ENCODE measurements at places on chromosomes 5 and 9.

DNA sequence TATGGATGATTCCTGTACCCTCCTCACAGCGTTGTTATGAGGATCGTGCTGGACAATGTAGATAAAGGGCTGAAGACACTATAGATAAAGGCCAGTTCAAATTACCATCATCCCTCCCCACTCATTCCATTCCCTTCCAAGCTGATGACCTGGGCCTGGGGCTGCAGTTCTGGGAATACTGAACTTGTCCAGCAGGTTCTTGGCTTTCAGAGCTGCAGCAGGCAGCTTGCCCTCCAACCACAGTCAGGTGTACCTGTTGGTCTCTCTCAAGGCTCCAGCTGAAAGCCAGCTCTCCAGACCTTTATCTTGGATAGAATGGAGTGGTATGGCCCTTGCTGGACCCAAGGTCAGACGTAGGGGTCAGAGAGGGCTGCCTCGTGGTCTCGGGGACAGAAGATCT, 92.5 kb downstream of the PCDH1 start:
- no peak for DNase-seq

DNA sequence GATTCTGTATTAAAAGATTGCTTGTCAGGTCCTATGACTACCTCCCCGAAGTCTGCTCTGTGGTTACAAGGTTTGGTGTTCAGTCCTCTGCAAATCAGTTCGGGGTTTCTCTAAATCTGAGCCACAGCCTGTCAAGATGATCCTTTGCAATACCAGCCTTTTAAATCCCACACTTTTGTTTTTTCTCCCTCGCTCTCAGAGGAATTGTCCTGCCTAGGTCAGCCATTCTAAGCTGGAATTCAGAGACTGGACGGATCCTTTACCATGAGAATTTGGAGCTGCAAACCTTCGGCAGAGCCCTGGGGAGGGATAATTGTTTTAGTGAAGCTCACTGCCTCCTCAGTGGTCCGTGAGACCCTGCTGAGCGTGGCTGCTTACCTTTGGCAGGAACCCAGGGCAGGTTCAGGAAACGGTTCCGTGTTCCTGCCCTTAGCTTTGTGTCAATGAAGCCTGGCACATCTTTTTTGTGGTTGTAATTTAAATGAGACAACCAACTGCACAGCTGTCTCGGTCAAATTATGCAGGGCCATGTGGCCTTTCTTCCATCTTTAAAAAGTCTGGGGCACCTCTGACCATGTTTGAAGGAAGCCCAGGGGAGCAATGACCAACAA, 47.2 kb downstream of the EBF1 start:
- no peak for DNase-seq

DNA sequence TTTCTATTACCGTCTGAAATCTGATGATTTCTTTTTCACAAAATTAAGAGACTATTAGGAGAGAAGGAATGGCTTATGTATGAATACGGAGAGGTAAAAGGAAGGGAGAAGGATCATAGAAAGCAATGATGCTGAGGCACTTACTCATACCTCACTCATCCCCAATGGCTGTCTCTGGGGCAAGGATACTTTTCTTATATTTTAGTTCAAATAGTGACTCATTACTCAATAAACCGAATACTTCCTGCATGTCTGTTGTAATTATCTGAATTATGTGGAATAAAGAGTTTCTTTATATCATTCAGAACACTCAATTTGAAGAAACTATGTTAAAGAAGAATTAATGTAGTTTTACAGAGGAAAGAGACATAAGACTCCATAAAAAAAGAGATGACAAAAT, 284.5 kb upstream of the NUDT12 start:
- no peak for DNase-seq

DNA sequence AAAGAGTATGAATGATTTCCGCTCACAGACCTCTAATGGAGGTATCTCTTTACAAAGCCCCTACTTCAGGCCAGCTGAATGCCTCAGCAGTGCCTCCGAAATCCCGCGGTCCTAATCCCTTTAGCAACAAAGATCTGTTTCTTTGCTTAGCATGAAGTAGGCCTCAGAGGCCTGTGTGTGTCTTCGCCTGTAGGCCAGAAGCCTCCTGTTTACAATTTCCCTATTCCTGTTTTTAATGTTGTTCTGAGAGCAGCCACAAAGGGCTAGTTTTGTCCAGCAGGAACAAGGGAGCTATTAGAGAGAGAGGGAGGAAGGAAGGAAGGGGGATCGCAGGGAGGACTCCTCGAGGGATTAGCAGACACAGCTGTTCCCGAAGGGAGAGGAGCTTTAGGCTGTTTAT, 166.4 kb upstream of the SPRY4 start:
- no peak for DNase-seq

- no peak for DNase-seq
Measured at GRCh38 chr9:15287309-15287708, 19.7 kb downstream of the TTC39B start.

Data from left renal cortex interstitium (tissue), 4 donors.